ENCODE measurements at places on chromosomes 1 and 21.

DNA sequence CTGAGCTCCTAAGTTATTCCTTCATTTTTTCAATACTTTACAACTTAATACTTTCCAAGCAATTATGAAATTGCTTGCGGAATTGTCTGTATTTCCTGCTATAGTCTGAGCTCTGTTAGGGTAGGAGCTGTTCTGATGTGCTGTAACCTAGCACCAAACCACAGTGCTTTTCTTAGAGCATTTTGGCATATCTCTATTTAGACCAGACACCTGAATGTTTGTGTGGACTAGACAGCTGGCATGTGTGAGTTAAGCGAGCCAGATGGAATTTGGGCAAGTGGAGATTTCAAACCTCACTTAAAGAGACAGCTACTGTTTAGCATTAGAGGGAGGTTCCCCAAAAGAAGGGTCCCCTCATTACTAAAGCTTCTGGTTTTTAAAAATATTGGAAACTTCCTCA lies 106.1 kb downstream of the RWDD3 start:
- DNase-seq: no peak

DNA sequence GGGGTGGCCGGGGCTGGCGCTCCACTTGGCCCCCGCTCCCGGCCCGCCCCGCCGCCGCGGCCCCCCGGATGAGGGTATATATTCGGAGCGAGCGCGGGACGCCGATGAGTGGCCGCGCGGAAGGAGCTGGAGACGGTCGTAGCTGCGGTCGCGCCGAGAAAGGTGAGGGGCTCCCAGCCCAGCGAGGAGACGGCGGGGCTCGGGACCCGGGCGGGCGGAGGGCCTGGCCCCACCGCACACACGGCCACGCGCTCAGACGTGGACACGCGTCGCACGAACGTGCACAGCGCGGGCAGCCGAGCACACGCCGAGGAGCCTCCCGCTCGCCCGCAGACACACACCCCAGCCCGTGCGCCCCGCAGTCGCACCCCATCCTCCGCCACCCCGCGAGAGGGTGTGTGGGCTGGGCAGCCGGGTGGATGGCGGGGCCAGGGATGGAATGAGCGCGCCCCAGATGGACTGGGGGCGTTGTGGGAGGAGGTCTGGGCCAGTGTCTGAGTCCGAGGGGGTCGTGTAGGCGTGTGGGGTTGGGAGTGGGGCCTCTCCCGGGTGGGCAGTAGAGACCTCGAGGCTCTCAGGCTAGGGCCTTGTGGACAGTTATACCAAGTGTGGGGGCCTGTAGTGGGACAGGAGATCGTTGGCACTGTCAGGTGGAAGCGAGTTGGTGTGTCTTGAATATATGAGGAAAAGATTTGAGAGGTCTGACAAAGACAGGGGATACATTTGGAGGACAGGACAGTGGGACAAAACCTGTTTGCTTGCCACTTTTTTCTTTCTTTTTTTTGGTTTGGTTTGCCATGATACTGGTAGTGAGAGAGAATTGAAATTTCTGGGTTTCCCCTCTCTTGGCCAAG lies at the start of gene UAP1:
Gene UAP1, plus strand, starts transcription at position 107 of the 854 bp plus-strand sequence. CDS start 4,347 bp downstream, outside the sequence.
- peak; percentile 55 for DNase-seq

DNA sequence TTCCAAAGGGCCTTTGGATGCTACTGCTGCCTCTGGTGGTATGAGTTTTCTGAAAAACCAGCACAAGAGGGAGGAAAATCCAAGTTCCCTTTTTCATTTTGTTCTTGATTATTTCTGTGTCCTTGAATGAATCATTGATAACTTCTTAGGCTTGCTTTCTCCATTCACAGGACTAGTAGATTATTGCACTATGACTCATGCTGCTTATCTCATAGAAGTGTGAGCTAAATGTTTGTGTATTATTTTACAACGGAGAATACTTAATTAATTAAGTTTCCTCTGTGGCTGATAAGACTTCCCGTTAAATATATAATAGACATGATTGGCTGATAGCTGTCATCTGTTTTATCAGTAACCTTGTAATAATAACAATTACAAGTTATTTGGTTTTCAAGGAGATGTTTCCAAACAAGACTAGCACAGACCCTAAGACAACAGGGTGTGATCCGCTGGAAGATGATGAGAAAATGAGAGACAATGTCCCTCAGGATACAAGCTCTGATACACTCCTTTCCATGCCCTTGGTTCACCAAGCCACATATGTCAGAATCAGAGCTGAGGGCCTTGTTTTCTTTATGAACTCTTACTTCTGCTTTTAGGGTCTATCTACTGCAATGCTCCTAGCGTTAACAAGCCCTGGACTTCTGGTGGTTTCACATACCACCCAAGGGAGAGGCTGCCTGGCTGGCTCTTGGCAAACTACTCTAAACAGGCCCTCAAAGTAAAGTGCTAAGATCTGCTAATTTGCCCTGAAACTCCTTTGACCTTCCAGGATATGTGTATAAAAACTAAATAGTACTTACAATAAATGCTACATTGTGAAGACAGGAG lies 1078.3 kb downstream of the TTLL7 start:
- DNase-seq: no peak

- peak; percentile 69 for DNase-seq
Observed at GRCh38 chr21:36134803-36135390, at the start of gene CBR3. TSS of gene CBR3 (plus strand) at chr21:36135079. CDS start at chr21:36135193, 114 bp downstream.

All from islet precursor cell (in vitro differentiated cells).